ENCODE measurements at places on chromosomes 4 and X. TPM values are rescaled to one million over a fixed set of nuclear protein-coding genes. Genes with fewer than 3 reads are reported as not detected.

DNAAF6 gene
- not detected for total RNA-seq

GRCh38 chr4:45453258-45453853 is 670.5 kb downstream of the GABRG1 start:
- no peak for DNase-seq

TEX13D gene
- total RNA-seq, result not detected

- DNase-seq, result no peak
Measured at GRCh38 chr4:170691168-170691567, 601.4 kb upstream of the AADAT start.

DNA sequence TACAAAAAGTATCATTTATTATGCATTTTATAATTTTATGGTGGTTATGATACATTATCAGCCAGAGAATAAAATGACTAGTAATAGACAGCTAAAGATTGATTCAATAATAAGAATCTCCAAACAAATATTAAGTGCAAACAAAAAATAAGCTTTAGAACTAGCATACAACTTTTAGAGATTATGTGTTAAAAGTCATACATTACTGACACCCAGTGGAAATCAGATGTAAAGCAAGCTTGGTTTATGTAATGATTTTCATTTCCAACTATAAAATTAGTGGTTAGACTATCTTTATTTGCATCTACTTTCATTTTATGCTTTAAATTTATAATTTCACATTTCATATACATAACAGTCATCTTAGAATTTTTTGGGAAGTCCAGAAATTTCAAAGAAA is 57.7 kb downstream of the IL13RA2 start:
- no peak for DNase-seq

HMGN5 gene
- 4.3 TPM for total RNA-seq

PARM1 gene
- total RNA-seq, result 25.4 TPM

DNA sequence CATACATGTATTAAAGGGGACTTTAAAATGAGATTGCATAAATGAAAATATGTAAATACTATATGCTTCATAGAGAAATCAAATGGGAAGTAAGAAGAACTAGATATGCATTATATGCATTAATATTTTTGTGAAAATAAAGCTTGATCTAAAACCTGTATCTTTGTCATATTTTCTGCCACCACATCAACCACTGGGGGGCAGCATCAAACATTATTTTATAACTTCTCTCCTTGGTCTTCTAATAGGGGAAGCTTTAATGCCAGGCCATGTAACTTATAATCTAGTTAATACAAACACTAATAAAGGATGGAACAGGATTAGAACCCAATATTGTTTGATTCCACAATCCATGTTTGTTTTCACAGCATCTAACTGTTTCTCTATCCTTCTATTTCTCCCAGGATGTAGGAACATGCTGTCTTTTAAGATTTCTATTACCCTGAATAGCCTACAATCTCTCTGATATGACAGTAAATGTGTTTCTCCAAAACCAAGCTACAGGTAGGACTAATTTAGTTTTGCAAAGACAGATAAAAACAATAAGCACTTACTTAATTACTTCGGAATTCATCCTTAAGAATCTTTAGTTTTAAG is 10.0 kb downstream of the QRFPR start:
- peak; percentile 56 for DNase-seq

- no peak for DNase-seq
Measured at GRCh38 chrX:107978707-107979307, 3.4 kb downstream of the TEX13B start.

GRCh38 chr4:15893962-15894361 is 44.6 kb downstream of the FGFBP1 start:
- no peak for DNase-seq

DNA sequence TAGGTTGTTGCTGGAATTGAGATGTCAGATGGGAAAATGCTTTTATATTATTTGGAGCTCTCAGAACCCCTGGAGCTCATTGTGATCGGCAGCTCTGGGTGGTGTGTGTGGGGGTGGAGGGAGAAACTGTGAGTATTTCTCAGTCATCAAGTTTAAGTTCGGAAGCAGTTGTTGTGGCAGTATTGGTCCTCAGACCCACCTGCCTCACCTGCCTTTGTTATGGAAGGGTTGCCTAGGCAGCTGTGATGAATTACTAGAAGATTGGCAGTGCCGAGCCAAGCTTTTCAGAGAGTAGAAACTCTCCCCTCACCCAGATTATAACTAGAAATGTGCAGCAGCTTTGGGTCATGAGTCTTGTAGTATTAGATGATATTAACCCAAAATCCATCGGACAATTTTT is 9.5 kb downstream of the IGSF1 start:
- no peak for DNase-seq

GRCh38 chrX:82219129-82219528 is 1017.2 kb downstream of the SH3BGRL start:
- DNase-seq, result no peak

DNA sequence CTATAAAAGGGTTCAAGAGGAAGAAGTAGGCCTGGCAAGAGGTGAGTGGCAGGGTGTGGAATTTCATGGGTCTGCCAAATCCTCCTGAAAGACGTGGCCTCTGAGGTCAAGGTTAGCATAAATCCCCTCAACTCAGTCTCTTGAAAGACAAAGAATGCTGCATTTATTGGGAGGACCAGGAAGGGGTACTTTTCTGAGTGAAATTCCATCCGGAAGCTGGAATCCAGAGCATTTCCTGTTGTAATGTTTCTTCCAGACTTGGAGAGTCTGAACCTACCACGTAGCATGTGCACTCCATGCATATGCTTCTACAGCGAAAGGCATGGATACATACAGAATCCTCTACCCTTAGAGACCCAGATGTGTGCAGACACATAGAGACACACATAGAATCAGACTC is 13.4 kb upstream of the FGD1 start:
- DNase-seq, result no peak

TGIF2LX gene
- not detected for total RNA-seq

RS1 gene
- total RNA-seq, result not detected

CCDC149 gene
- 11.5 TPM for total RNA-seq

- no peak for DNase-seq
Measured at GRCh38 chr4:154714339-154715040, 29.3 kb upstream of the LRAT start.

- no peak for DNase-seq
Measured at GRCh38 chr4:23837371-23837770, 52.5 kb downstream of the PPARGC1A start.

DNA sequence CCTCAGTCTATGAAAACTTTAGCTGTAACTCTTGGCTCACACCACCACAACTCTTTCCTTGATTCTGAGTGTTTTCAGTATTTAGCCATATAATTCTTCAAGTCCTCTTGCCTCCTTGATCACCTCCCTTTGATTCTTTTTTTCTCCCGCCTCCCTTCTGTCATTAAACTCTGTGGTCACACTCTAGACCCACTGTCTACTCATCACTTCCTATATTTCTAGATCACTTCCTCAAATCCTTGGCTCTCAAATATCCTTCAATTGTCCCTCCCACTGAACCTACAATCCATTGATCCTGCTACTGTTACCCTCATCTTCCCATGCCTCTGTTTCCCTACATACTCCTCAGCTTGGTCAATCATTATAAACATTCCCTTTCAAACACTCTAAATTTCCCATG is 12.4 kb upstream of the CXXC4 start:
- DNase-seq, result no peak
